ENCODE measurements at places on chromosomes 16 and 17.

DNA sequence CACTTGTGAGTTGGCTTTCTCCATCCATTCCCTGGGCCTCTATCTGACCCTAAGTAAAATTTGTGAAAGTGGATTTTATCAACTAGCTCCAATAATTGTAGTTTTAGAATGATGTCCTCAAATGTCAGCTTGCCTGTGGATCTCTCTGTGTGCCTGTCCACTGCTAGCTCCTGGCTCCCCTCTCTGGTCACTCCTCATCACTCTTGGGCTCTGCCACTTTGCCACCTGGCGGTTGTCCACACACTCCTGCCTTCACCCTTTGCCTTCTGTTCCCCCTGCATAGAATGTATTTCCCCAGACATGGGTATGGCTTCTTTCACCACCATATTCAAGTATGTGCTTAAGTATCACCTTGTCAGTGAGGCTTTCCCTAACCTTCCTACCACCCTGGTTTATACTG is 19.8 kb downstream of the ANKFN1 start:
- DNase-seq = no peak

DNA sequence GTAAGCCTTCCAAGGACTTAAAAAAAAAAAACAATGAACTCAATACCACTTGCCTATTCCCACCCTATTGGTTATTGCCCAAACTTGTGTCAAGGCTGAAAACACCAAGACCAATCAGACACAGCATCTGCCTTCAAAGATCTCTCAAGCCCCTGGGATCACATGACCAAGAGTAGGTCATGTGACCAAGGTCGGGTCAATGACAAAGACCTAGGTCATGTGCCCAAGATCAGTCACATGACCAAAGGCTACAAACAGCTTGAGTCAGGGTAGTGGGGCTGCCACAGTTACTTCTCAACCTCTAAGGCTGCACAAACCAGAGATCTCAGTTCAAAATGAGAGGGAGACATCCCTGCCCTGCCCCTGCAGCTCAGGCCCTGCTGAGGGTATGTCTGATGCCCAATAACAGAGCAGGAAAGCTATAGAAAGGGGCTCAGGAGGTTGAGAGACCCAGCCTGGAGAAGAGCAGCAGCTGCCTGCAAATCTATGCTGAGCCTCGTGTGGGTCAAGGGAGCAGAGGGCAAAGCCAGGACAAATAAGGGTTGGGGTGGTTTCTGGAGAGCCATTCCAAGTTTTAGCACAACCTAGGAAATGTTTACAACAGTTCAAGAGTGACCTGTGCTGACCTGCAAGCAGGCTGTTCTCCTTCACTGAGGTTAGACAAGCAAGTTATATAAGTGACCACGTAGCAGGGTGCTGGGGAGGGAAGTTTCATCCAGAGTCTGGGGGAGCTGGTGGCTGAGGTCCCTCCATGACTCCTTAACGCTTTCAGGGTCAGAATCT is 48.8 kb downstream of the PIMREG start:
- no peak for DNase-seq

GRCh38 chr17:60534010-60534555 is 8.0 kb upstream of the APPBP2 start:
- DNase-seq = no peak

- no peak for DNase-seq
Observed at GRCh38 chr16:56773532-56773931, 43.6 kb downstream of the NUP93 start.

- DNase-seq = no peak
Observed at GRCh38 chr17:18093616-18094408, 6.1 kb downstream of the DRG2 start.

GRCh38 chr17:61118871-61119270 is 280.8 kb upstream of the TBX2 start:
- no peak for DNase-seq

DNA sequence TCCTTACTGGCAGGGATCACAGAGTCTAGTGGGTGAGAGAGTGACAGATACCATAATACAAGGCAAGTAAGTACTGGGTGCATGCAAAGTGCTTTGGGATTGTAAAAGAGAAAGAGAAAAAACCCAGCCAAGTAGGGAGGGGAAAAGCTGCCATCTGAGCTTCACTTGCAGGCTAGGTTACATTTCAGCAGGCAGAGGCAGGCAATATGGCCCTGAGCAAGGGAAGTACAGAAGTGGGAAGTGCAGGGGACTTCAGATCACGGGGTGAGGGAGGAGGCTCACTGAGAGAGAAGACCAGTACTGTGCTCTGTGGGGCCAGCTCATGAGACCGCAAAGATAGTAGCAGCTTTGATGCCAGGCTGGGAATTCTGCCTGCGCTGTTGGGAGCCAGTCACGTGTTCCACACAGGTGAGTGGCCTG is 230.6 kb downstream of the MSI2 start:
- DNase-seq = no peak

- no peak for DNase-seq
Observed at GRCh38 chr17:3030096-3030495, 33.3 kb downstream of the OR1D5 start.

DNA sequence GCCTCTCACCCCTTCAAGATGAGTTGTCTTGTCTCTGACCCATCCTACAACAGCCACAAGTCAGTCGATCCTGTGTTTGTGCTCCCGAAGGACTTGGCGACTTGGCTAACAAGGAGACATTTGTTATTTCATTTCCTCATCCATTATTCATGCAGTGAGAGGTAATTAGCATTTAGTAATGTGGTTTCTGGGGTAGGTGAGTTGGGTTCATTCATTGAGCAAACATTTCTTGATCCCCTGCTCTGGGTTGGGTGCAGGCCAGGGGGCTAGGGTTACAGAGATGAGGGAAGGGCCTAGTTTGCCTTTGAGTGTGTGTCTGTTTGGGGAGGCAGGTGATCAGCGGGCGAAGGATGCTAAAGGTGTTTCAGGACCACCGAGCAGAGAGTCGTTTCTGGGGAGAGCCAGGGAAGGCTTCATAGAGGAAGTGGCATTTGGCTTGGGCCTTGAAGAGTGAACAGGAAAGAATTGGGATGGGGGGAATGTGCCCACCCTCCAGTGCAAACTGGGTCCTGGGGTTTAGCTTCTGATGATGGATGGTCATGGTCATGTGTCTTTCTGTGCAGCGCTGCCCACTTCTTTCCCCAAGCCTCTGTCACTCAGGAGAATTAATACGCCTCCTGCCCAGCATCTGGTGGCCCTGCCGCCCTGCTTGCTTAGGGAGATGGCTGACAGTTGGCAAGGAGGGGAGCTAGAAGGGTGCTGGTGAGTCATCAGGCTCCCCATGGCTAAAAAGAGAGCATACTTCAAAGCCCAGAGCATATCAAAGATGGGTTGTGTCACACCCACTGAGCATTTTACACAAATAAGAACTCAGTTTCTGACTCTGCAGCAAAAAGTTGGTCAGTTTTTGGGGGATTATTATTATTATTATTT is 38.5 kb downstream of the MSI2 start:
- DNase-seq = peak; percentile 75

GRCh38 chr17:2418572-2418971 is 17.7 kb upstream of the MNT start:
- DNase-seq = no peak

DNA sequence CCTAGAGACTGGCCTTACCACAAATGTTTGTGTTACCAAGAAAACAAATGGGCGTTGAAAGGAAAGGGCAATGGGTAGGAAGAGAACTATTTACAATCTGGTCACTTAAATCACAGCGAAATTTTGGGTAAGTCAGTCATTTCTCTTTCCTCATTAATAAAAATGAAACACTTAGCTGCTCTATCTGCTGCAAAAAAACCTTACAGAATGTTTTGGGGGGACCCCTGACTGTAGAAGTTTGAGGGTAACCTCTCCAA is 742 bp upstream of the NUTF2 start:
- DNase-seq = no peak

GRCh38 chr17:15434956-15435355 is 32.5 kb downstream of the CDRT4 start:
- no peak for DNase-seq

- no peak for DNase-seq
Observed at GRCh38 chr16:2835638-2836493, 5.8 kb downstream of the ZG16B start.

- DNase-seq = no peak
Observed at GRCh38 chr17:52294301-52294700, 135.8 kb upstream of the CA10 start.

DNA sequence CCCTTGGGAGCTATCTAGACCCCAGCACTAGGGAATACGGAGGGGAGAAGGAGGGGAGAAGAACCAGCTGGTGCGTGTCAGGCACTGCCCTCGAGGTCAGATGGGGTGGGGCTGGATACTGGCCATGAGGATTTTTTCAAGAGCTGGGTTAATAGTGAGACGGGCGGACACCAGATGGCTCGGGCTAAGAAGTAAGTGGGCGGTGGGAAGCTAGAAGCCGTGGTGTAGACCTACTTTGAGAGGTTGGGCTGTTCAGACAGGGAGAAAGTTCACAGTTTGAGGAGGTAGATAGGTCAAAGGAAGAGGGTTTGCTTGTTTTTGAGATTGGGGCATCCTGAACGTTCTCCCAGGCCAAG is 303.8 kb downstream of the SEC14L1 start:
- no peak for DNase-seq

DNA sequence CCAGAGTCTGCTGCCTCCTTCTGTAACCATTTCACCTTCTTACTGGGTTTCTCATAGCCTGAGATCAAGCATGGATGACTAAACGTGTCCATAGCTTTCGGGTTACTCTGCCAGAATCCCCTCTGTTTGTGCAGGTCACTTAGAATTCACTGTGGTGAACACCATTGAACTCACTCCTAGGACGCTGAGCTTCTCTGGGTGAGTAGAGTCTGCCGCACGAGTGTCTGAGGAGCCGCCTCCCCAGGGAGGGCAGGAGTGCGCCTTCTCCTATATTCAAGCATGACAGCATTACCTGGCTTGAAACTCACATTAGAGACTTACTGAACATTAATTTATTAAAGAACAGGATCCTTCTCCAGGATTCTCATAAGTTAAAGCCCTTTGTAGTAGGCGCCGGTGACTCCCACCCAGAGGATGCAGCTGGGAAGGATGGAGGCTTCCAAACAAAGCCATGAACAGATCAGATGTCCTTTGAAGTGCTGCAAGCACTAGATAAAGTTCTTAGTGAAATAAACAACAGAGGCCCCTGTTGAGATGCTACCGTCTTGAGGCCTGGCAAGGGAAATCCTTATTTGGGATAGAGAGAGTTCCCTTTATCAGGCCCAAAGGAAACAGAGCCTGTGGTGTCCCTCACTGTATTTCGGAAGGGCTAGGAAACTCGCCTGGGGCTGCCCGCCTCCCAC is 144.6 kb upstream of the PLCG2 start:
- DNase-seq = no peak

GRCh38 chr17:57377094-57377493 is 120.8 kb downstream of the MSI2 start:
- DNase-seq = no peak

- peak; percentile 43 for DNase-seq
Observed at GRCh38 chr17:17440010-17440843, 36.6 kb upstream of the MED9 start.

DNA sequence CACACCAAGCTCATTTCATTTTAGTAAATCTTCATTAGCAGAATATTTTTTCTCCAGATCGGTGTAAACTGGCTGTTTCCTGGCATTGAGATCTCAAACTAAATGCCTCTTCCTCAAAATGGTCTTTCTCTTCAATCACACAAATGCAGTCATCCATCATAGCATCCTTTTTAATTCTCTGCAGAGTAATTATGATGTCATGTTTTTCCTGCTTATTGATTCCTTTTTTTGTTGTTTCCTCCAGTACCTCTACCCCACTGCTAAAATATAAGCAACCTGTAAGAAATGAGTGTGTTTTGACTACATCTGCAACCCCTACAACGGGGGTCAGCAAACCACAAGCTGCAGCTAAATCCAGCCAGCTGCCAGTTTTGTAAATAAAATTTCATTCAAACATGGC is 65.6 kb upstream of the TOM1L1 start:
- DNase-seq = no peak

DNA sequence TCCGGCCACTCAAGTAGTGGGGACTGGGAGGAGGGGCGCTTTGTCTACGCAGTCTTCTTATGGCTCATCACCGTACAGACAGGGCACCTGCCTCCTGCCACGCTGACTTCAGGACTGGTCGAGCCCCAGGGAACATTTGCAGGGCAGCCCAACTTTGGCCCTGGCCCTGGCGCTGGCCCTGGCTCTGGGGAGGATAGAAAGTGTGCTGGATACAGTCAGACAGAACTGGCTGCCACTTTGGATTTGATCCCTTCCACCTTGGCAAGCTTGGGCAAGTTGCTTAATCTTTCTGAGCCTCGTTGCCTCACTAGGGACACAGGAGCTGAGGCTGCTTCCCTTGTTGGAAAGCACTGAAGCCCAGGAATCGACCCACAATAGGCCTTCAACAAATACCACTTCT is 13.6 kb downstream of the LGALS9 start:
- no peak for DNase-seq

DNA sequence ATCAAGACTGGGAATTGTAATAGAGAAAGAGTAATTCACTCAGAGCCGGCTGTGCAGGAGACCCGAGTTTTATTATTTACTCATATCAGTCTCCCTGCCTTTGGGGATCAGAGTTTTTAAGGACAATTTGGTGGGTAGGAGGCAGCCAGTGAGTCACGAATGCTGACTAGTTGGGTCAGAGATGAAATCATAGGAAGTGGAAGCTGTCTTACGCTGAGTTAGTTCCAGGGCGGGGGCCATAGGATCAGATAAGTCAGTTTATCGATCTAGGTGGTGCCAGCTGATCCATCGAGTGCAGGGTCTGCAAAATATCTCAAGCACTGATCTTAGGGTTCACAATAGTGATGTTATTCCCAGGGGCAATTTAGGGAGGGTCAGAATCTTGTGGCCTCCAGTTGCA is 20.2 kb upstream of the GUCY2D start:
- no peak for DNase-seq

DNA sequence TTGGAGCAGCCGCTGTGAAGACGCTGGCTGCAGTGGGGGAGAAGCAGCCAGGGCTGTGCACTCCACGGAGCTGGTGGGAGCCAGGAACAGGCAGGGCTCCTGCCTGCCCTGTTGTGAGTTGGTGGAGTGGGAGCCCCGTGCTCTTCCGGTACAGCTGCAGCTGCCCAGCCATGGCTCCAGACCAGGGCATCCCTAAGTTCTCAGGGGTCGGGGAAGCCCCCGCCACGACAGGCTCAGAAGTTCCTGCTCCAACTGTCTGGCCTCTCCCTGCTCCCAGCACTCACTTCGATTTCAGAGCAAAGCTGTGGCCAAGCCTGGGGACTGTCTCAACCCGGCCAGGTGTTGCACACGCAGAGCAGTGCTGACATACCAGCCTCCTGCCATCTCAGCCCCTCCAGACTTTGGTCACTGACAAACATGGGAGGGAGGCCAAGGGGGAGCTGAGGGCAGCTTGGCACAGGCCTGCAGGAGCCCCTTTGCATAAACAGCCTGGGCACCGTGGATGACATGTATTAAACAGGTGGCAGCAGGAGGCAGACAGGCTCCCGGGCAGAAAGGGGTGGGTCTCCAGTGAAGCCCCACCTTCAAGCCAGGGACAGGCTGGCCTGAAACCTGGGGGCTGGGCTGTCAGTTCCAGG is 13.9 kb upstream of the KDM8 start:
- no peak for DNase-seq

GRCh38 chr17:81434072-81434471 is 38.8 kb downstream of the BAHCC1 start:
- DNase-seq = no peak
